Type B pancreatic cell (in vitro differentiated cells): ENCODE measurements at places on chromosomes 2 and 18. TPM values are rescaled to one million over a fixed set of nuclear protein-coding genes. Genes with fewer than 3 reads are reported as not detected.

The HOXD13 gene
- total RNA-seq = 0.31 and 0.43 TPM in 2 replicates

The EHBP1 gene
- 59.2 and 60.0 TPM in 2 replicates for total RNA-seq

The DSEL gene
- 6.2 and 6.9 TPM in 2 replicates for total RNA-seq

The PLGLB1 gene
- total RNA-seq = 1.5 and 6.4 TPM in 2 replicates

The MALL gene
- 82.7 and 187 TPM in 2 replicates for total RNA-seq

The RPRM gene
- 6.0 and 7.3 TPM in 2 replicates for total RNA-seq

The SKA1 gene
- 5.7 and 14.0 TPM in 2 replicates for total RNA-seq

The CNGA3 gene
- 3.7 and 6.8 TPM in 2 replicates for total RNA-seq

The AGXT gene
- 0.51 and 1.00 TPM in 2 replicates for total RNA-seq
